ENCODE measurements at places on chromosomes 2 and 18. TPM values are rescaled to one million over a fixed set of nuclear protein-coding genes. Genes with fewer than 3 reads are reported as not detected.

DNA sequence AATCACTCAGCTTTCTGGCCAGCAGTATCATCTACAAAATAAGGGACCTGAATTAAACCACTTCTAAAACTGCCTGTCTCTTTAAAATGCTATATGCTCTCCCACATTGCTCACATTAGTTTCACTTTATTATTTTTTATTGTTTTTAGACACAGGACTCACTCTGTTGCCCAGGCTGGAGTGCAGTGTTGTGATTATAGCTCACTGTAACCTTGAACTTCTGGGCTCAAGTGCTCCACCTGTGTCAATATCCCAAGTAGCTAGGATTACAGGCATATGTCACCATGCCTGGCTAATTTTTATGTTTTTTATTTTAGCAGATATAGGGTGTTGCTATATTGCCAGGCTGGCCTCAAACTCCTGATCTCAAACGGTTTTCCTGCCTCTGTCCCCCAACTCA lies 591.3 kb upstream of the ZNF804A start:
- no peak for DNase-seq

DNA sequence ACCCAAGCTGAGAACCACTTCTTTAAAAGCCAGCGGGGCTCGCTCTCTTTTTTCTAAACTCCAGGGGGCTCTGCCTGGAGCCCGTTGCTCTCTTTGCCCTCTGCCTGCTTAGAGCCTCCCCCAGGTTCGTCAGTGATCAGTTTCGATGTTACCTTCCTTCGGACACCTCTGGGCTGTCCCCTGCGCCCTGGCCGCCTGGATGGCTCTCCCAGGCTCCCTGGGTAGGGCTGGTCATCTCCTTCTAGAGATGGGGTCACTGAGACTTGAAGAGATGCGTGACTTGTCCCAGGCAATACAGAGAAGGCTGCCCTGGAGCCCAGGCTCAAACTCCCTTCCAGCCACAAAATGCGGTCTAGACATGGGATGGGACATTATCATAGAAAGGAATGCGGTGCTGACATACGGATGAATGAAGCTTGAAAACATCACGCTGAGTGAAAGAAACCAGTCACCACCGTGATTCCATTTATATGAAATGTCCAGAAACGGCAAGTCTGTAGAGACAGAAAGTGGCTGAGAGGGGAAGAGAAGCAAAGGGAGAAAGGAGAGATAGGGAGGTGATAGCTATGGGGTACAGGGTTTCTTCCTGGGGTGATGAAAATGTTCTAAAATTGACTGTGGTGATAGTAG lies 14.6 kb downstream of the KCNF1 start:
- DNase-seq = no peak

DNA sequence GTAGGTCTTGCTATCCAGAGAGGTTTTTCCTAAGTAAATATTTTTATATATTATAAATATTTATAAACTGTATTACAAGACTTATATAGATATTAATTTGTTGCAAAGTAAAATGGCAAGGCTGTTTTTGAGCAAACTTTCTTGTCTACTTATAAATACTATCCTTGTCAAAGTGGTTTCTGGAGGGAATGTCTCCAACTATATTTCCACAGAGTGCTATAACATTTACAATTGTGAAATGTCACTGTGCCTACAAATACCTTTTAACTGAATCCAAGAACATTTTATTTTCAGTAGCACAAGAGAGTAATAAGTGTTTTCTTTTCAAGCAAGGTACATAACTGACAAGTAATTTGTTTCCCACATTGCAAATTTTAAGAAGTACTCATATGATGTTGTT lies 256.8 kb downstream of the ZNF385B start:
- no peak for DNase-seq

DNA sequence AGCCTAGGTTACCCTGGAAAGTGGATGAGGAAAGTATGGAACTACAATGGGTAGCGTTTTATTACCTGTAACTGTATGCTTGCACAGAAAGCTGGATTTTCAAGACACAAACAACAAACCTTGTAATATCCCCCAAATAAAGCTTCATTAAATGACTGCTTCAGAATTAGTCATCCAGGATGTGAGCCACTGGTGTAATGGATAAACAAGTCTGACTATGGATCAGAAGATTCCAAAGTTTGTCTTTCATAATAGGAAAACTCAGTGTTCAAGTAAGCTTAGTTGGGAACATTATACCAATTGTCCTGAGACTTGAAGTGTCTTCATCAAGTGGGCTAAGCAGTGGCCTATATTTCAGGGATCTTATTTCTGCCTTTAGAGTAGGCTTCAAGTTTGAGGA lies 518.8 kb downstream of the LRP1B start:
- DNase-seq = peak; percentile 64

GRCh38 chr2:78779761-78780160 lies 245.7 kb upstream of the REG3G start:
- no peak for DNase-seq

GRCh38 chr2:129710670-129711495 lies 268.6 kb upstream of the RAB6C start:
- no peak for DNase-seq

DNA sequence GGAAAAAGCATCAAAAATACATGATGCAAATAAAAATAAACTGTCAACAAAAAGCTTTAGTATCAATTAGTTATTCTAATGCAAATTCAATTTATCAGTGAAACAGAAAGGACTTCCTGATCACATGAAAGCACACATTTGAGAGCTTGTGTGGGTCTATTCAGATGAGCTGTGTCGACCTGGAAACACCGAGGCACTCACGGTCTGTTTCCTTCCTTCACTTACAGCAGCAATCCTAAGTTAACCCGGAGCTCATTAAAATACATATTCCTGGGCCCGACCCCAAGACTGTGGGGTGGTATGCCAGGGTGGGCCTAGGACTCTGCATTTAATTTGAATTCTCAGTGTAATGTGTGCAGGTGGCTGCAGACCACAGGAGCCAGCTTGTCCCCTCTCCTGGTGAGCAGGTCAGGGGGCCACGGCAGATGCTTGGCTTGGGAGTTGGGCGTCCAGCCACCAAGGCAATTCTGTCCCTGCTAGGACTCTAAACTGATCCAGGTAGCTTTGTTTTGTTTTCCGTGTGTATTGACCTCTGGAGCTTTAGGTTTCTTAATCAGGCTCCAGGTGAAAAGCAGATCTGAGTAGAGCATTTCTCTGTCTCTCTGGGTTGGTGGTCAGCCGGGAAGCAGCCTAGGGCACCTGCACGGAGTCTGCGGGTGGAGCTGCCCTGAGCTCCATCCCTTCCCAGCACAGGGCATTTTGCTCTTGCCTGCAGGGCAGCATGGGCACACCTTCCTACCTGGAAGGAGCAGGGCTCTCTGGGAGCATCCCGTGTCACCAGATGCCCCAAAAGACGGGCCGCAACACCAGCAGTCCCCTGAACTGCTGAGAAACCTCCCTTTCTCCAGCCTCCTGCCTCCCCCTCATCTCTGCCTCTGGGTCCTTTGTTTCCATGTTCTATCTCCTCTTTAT lies 9.0 kb downstream of the MBP start:
- DNase-seq = no peak

- no peak for DNase-seq
These were observed 57.2 kb downstream of the REEP1 start for GRCh38 chr2:86280191-86280667.

DNA sequence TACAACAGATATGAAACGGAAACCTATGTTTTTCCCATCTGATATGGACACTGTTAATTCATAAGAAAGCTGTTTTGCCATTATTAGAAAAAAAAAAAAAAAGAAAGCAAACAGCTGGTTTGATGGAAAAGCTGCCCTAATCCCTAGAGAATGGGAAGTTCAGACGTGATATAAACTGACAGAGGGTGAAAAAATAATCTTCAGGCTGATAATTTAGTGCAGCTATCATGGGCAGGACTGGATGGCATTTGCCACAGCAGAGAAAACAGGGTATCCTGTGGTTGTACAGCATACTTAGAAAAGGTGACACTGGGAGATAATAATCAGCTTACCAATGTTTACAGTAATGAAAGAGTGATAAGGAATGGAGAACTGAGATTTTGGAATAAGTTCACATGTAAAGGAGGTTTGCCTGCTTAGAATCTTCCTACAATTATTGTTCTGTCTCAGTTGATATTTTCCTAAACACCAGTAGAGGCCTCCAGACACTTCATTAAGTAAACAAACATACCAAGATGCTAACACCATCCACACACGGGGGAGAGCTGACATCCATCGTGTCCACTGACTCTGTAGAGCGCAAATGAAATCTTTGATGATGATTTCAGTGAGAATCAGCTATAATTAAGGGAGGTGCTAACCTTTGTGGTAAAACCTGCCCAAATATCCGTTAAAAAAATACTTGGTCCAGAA lies 211.6 kb upstream of the MMADHC start:
- DNase-seq = peak; percentile 46

GRCh38 chr2:113672326-113672932 lies 45.4 kb downstream of the RABL2A start:
- no peak for DNase-seq

DNA sequence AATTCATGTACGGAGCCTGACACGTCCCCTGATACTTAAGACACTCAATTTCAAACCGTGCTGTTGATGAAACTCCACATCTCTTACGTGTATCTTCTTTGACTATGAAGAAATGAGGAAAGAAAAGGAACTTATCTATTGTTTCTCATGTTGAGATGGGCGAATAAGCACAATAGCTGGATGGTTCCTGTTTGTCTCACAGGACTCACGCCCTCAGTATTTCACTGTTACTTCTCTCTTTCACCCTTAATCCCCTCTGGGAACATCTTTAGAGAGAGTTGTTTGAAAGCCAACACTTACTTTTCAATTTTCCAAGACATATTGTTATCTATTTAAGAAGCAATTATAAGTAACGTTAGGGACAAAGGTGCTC lies 99.8 kb downstream of the COPS8 start:
- DNase-seq = no peak

DNA sequence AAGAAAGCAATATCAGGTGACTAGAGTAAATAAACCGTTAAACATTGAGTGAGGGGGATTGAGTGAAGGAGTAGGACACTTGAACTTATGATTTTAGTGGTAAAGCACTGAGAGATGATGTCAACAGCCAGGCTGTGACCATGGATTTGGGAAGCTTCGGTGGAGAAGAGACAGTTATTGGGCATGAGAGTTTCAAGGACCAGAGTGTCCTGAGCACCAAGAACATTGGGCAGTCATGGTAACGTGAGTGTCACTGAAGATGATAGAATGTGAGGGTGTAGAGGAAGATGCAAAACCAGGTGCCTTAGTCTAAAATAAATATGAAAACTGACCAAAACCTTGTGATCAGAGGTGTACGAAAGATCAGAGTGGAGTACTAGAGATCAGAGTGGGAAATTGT lies 248.1 kb downstream of the ASXL3 start:
- no peak for DNase-seq

DNA sequence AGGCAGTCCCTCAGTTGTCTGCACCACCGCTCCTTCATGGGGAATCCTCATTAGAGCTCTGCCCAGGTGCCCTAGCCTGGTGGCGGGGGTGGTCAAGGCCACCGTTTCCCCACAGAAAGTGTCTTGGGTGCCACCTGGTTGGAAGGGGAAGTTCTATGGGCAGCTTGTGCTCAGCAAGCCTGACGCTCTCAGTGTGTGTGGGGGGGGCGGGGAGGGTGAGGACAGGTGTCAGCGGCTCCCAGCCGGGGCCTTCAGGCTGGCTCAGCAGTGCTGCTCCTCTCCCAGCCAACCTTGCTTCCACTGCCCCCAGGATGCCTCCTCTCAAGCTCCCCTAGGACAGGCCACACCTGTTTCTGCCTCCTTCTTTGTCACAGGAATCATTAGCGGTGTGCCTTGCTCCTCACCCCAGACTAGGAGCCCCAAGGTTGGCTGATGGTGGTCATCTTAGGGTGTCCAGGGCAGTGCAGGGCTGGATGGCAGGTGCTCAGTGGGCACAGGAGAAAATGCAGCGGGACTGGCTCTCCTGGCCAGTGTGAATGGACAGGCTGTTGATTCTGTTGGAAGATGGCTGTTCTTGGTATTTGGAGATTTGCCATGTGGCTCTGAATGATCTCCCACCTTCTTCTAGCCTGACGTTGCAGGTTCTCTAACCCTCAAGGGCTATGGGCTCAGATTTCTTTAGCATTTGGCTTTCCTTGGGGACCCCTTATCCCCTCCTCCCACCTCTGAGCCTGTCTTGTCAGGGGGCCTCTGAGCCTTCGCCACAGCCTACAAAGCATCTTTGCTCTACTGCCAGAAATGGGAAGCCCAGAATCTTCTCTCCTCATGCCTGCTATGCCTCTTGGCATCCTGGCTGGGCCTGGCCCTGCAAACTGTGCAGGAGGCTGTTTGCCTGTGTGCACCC lies 185.8 kb upstream of the HS6ST1 start:
- DNase-seq = no peak

DNA sequence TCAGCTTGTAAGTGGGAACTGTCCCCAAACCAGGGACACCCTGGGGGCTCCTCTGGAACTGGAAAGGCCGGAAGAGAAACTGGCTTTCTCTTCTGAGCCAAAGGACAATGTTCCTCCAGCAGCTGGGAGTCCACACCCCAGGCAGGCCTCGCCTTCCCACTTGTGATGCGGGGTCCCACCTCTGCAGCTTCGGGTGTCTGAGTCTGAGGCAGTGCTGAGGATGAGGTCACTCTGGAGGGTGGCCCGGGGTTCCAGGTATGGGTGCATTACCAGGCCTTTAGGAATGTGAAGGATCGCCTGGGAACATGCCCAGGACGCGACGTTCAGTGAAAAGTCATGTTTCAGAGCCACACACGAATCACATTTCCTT lies 18.2 kb upstream of the BOK start:
- no peak for DNase-seq

- DNase-seq = peak; percentile 82
These were observed 276.4 kb downstream of the RPIA start for GRCh38 chr2:88967844-88968243.

DNA sequence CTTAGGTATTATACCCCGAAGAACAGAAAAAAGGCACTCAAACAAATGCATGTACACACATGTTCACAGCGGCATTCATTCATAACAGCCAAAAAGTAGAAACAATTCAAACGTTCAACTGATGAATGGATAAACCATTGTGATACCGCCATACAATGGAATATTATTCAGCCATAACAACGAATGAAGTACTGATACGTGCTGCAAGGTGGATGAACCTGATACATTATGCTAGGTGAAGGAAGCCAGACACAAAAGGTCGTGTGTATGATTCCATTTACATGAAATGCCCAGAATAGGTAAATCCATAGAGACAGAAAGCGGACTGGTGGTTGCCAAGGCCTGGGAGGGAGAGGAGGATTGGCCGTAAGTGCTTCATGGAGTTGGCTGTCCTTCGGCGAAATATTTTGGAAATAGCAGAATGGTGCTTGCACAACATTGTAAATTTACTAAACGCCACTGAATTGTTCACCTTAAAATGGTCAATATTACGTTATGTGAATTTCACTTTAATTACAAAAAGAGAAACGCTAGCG lies 750 bp upstream of the RMP24 start:
- DNase-seq = peak; percentile 71

DNA sequence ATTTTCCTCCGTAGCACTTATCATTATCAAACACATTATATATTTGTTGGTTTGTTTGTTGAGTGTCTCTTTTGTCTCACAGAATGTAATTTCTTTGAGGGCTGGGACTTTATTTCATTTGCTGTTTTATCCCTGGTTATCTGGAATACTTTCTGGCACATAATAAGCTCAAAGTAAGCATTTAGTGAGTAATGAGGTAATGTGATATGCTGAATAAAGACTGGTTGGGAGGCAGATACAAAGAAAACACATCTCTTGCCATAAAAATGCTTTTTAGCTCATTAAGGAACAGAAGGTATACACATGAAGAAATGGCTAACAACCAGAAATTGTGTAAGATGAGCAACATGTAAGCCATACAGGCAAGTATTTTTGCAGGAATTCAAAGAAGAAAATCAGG lies 1411.8 kb downstream of the LRP1B start:
- DNase-seq = no peak

AOX1 gene
- 16.8 TPM for total RNA-seq

LRRC30 gene
- not detected for total RNA-seq

POMC gene
- 0.39 TPM for total RNA-seq

TRIM54 gene
- total RNA-seq = not detected

CIDEA gene
- 12.5 TPM for total RNA-seq

MAP3K19 gene
- not detected for total RNA-seq

C1GALT1C1L gene
- 0.11 TPM for total RNA-seq

All from foreskin keratinocyte (primary cell).